Right atrium auricular region (tissue), 2 donors: ENCODE measurements at places on chromosomes 7 and 10.

DNA sequence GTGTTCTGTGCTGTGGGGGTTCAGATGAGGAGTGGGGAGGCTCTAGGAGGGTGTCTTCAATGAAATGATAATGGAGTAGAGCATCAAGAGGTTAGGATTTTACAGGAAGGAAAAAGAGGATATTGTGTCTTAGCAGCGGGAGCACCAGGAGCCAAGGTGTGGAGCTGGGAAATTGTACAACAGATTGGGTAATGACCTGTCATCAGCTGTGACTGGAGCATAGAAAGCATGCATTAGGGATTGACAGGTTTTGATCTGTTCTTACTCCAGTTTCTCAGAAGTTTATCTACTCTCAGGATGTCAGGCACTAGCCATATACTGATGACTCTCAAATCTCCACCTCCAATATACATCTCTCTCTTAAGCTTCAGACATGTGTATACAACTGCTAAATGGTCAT lies 196.9 kb downstream of the ARHGAP12 start:
- no peaks in the 10 kb centered on the region for H3K27me3 ChIP-seq
- no peak overlapping the region for H3K27ac ChIP-seq
- no peak overlapping the region for H3K4me3 ChIP-seq
- H3K36me3 ChIP-seq, result no peaks in the 10 kb centered on the region

DNA sequence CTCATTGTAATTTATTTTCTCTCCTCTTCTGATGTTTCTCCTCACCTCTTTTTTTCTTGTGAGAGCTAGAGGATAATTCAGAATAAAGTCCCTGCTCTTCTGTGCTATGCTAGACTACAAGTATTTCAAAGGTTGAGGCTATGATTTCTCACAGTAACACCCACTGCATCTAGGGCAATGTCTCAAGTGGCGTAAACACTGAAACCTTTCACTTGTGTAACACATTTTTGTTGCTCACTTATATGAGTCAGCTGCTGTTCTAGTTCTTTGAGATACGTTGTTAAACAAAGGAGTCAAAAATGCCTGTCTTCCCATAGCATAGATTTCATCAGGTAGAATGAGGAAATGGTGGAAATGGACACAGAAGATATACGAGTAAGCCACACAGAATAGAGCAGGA lies 305.1 kb upstream of the PITRM1 start:
- no peaks in the 10 kb centered on the region for H3K27me3 ChIP-seq
- no peak overlapping the region for H3K27ac ChIP-seq
- no peak for DNase-seq
- peaks cover 20% of the 10 kb centered on the region for H3K4me1 ChIP-seq
- no peaks in the 10 kb centered on the region for H3K36me3 ChIP-seq

DNA sequence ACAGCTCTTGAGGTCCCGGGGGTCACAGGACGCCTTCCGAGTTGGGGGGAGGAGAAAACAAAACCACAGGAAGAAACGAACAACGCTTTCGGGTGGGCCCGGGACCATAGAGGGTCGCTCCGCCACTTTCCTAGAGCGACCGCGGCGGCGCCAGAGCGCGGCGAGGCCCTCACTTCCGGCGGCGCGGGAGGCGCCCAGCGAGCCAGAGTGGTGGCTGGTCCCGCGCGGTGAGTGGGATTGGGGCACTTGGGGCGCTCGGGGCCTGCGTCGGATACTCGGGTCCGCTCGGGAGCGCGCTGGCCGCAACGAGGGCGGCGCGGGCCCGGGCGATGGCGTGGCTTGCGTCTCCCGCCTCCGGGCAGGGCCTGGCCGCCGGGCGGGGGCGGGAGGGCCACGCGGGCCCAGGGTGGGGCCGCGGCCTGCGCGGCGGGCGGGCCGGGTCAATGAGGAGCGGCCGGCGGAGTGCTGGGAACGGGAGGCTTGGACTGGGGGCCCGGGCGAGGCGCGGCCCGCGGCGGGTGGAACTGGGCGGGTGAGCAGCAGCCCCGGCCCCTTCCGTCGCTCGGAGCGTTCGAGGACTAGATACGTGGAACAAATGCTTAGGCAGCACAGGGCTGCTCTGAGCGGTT lies at the start of gene ZNF22:
TSS of gene ZNF22 (plus strand) at position 172 of the 629 bp plus-strand sequence. CDS start 2,446 bp downstream, outside the sequence.
- peaks cover 58% of the 10 kb centered on the region for H3K4me1 ChIP-seq
- peaks cover 18% of the 10 kb centered on the region for H3K36me3 ChIP-seq
- no peaks in the 10 kb centered on the region for H3K27me3 ChIP-seq
- peak within 1 kb of the TSS; percentile 92 for H3K27ac ChIP-seq
- no peak for DNase-seq

DNA sequence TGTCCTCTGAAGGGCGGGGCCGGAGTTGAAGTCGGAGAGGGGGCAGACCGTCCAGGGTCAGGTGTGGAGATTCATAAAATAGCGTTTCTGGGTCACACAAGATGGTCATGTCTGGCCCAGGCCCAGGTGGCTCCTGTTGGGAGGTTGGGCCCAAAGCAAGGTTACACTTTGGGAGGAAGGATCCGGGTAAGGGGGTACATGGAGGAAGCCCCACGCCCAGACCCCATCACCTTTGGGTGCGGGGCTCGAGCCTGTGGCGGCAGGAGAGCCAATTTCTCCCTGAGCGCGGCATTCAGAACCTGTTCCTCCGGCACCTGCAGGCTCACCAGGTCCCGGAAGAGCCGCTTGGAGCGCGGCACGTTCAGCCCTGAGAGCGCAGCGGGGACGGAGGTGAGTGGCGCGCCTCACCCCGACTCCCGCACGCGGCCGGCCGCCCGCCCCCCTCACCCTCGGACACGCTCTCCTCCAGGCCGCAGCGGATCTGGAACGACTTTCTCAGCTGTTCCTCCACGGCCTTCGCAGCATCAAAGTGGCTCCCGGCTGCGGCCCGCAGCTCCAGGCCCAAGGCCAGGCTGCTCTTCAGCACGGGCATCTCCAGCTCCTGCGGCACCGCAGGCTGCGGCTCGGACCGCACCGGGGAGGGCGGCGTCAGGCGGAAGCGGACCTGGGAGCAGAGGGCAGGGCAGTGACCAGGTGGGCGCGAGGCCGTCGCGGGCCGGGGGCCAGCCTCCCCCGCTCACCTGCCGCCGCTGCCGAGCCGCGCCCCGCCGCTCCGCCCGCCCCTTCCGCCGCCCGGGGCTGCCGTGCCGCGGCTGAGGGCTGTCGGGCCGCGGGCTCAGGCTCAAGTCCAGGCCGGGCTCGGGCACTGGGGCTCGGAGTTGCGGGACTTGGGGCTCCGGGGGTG lies 644 bp downstream of the PPP1R35 start:
- H3K27me3 ChIP-seq, result no peaks in the 10 kb centered on the region
- H3K4me3 ChIP-seq, result peak overlapping the region; percentile 89
- no peaks in the 10 kb centered on the region for H3K4me1 ChIP-seq
- DNase-seq, result no peak

- no peak overlapping the region for H3K27ac ChIP-seq
- H3K27me3 ChIP-seq, result peaks cover 45% of the 10 kb centered on the region
- no peaks in the 10 kb centered on the region for H3K4me1 ChIP-seq
- H3K36me3 ChIP-seq, result no peaks in the 10 kb centered on the region
Measured at GRCh38 chr7:23467806-23468525, 2.3 kb downstream of the IGF2BP3 start.
